ENCODE measurements at places on chromosomes 2 and 18.
A peak's percentile ranks its signal among the peaks of the same experiment; 100 is the strongest.

DNA sequence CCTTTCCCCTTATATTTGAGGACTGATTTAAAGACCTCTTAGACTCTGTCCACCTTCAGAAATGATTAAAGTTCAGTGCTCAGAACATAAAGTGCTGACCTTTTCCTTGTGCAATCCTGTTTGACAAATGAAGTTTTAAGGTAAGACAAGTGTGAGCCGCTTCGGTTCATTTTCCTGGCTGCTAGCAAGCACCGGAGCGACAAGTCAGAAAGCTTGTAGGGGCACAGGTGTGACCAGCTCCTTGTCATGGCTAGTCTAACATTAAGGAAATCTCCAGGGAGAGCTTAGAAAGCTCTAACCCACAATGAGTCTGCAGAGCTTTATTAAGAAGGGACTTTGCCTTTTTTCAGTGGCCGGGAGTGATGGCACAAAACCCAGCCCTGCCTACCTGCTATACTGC, 2.3 kb upstream of the NCKAP5 start:
- DNase-seq, result no peak

- DNase-seq, result peak; percentile 60
Observed at GRCh38 chr2:109438773-109439389, 174.9 kb downstream of the SEPTIN10 start.

DNA sequence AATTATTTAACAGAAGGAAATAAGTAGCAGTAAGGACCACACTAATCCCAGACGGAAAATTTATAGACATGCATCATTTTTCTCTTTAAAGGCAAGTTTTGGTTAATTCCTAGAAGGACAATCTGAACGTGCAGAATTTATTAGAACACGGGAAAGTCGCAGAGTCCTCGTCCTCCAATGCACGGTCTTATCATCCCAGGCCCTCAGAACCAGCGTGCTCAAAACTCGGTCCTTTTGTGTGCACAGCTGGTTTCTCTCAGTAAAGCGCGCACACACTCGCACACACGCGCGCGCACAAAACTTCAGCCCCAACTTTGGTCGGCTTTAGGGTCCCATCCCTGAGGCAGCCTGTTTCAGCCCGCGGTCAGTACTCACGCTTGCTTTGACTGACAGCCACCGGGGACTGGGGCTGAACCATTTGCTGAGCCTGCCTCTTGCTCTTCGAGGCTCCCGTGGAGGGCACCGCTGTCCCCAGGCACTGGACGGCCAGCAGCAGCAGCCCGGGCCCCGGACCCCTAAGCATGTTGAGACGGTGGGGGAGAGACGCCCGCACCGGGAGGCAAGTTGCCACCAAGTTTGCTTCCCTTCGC, 493 bp downstream of the FN1 start:
- DNase-seq, result no peak

- DNase-seq, result no peak
Observed at GRCh38 chr2:111664275-111664850, 219.6 kb downstream of the ANAPC1 start.

GRCh38 chr2:64853306-64853705, 135.9 kb upstream of the SLC1A4 start:
- DNase-seq, result no peak

GRCh38 chr2:9205486-9205885, 1.1 kb upstream of the ASAP2 start:
- peak; percentile 42 for DNase-seq

DNA sequence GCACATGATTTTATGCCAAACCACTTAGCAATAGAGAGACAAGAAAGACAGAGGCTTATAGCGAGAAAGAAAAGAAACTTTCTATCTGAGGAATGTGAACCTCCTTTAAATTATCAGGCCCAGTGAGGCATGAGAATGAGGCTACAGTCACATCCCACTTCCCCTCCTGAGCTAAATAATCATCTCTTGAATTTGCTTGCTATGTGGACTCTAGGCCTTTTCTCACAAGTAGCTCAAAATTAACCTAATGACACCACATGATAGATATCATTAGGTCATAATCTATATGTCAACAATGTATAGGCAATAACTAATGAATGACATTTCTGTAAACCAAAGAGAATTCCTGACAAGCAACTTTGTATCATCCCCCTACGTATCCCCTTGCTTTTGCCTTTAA, 301.5 kb upstream of the MGAT5 start:
- no peak for DNase-seq

GRCh38 chr2:114614592-114614991, 172.2 kb downstream of the DPP10 start:
- DNase-seq, result no peak

- DNase-seq, result peak; percentile 10
Observed at GRCh38 chr2:182377467-182377866, 49.4 kb downstream of the PDE1A start.

GRCh38 chr2:135991861-135992260, 6.4 kb upstream of the DARS1 start:
- no peak for DNase-seq

GRCh38 chr2:177117755-177118154, 94.8 kb upstream of the HNRNPA3 start:
- no peak for DNase-seq

DNA sequence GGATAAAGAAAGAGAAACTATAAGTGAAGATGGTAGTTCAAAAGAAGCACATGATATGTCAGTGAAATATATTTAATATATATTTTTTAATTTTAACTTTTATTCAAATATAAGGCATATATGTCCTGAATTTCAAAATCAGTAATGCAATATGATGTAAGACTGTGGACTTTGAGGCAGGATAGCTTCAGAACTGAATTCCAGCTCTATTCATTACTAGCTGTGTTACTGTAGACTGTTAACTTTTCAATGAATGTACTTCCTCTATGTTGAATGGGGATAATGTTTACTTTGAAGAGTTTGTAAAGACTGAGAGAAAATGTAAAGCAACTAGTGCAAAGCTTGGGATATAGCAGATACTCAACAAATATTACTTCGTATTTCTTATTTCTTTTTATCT, 112.6 kb downstream of the PMS1 start:
- no peak for DNase-seq

DNA sequence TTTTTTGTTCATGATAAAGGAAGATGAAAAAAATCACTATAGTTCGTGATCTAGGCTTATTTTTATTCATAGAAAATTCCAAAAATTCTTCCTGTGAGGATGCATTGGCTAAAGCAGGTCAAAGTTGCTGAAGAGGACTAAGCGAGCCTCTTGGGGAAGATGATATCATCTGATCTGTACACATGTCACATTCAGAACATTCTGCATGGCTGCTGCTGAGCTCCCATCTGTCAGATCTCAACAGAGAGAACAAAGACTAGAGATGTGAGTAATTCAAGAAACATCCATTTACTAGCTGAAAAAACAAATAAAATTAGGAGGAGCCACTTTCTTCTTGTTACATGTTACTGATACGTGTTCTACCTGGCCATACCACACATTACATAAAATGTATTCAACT, 518.6 kb upstream of the FSIP2 start:
- no peak for DNase-seq

GRCh38 chr2:152920846-152921245, 202.4 kb downstream of the ARL6IP6 start:
- peak; percentile 2 for DNase-seq

GRCh38 chr2:230269715-230270114, 44.2 kb downstream of the SP140 start:
- no peak for DNase-seq

DNA sequence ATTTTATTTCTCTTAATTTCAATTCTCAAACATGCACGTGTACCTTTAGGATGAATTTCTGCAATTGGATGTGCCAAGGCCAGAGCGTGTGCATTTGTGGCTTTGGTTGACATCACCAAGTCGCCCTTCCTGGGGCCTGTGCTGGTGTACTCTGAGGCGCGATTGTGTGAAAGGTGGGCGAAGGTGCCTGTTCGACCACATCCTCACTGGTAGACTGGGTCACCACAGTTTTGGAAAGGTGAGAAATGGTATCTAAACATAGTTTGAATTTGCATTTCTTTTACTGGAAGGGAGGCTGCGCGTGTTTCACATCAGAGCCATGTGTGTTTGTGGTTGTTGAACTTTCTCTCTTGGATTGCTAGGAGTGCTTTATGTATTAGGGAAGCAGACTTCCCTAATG, 89.8 kb downstream of the LDLRAD4 start:
- DNase-seq, result no peak

DNA sequence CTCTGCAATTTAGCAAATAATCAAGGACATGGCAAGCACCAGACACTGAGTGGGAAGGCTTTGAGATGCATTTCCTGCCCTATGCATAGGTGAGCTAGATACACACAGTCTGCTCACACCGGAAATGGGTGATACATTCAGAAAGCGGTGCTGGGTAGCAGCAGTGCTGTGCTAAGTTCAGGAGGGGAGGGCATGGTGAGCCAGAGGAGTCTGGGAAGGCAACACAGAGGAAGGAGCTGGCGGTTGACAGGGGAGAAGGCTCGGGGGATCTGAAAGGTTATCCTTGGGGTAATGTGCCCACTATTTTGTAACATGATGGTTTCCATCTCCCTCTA, 57.4 kb upstream of the EPAS1 start:
- no peak for DNase-seq

DNA sequence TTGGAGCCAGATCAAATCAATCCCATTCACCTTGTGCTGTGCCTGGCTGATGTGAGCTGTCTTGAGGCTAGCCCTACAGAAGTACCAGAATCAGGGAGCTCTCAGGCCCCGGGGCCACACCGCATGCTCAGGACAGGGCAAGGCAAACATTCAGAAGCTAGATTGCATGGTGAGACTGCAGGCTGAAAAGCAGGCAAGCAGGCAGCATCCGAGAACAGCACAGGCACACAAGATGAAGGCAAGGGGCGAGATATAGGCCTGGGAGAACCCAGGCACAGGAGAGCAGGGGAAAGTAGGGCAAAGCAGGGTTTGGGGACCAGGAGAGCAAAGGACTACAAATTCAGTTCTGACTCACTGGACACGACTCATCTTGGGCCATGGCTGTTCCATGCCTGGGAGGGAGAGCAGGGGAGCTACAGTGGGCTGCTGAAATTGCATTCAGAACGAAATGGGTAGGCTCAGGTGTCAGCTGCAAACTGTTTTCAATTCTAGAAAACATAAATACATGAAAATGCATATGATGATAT, 59.6 kb downstream of the GALNT14 start:
- peak; percentile 49 for DNase-seq

- no peak for DNase-seq
Observed at GRCh38 chr2:9660781-9661180, 30.0 kb upstream of the YWHAQ start.

DNA sequence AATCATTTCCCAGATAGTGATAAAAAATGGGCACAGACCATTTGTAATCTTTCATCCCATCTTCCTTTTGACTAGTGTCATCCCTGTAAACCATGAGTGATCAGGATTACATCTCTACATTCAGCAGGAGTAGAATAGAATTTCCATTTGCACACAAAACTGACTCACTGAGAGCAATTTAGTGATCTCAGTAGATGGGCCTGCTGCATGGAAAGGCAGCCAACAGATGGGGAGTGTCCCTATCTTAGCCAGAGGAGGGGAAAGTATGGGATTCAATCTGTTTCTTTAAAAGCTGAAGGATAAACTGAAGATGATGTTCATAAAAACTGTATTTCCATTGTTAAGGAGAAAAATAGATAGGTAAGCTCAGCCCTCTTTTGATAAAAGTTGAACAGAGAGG, 441.7 kb downstream of the ZNF521 start:
- DNase-seq, result no peak

- DNase-seq, result peak; percentile 9
Observed at GRCh38 chr2:112229348-112229747, 25.5 kb downstream of the ZC3H8 start.

GRCh38 chr2:70683455-70683854, 84.5 kb downstream of the ADD2 start:
- no peak for DNase-seq

DNA sequence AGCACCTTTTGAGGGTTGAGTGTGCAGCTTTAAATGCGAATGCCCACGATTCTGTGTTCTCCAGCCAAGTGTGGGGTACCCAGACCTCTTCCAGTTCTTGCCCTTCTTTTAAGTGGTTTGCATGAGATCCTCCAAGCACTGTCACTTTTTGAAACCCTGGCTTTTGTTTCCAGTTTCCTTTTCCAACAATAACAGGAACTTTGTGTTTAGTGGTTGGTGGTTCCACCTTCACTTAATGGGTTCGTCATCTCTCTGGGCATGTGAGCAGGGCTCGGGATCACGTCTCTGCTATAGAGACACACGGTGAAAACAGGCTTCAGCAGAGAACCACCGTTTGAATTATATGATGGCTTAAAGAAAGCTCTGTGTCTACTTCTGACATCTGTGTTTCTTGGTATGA, 197.6 kb downstream of the LDLRAD4 start:
- DNase-seq, result no peak

- no peak for DNase-seq
Observed at GRCh38 chr2:128320192-128320905, 1.7 kb upstream of the HS6ST1 start.

- DNase-seq, result no peak
Observed at GRCh38 chr2:8551622-8552074, 130.2 kb upstream of the ID2 start.

DNA sequence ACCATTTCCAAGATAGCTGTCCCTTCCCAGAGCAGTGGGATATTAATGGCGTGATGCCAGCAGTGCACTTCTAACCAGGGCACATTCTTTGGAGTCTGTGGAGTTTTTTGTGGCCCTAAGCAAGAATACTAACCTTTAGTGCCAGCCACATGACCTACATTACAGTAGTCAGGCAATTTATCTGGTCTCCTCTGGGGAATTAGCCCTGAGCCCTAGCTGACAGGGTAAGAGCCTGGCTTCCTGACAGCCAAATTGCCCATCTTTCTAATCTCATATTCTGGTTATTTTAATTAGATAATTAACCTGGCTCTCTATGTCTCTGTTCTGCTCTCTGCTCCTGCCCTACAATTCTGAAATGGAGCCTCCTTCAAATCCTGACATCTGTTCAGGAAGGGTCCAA, 5.2 kb downstream of the PFN4 start:
- no peak for DNase-seq

GRCh38 chr2:143600116-143600515, 470.9 kb downstream of the ARHGAP15 start:
- peak; percentile 71 for DNase-seq

- no peak for DNase-seq
Observed at GRCh38 chr2:136154384-136154783, 36.4 kb upstream of the CXCR4 start.

- DNase-seq, result peak; percentile 75
Observed at GRCh38 chr18:46220116-46220515, 115.9 kb downstream of the HAUS1 start.

DNA sequence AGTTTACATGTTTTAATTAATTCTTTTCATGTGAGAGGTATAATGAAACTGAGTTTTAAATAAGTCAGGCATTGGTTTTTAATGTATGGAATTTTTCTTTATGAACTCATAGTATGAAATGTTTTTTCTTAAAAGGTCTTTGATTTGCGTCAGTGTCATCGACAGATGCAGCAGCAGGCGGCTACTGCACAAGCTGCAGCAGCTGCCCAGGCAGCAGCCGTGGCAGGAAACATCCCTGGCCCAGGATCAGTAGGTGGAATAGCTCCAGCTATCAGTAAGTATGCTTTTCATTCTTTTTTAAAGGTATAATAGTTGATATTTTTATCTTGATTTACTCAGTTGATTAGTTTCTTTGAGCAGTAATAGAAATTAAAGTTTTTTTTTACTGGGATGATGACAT, 46.5 kb downstream of the SMAD4 start:
- no peak for DNase-seq

- no peak for DNase-seq
Observed at GRCh38 chr2:197862246-197862955, 58.0 kb downstream of the PLCL1 start.

All from fibroblast of skin of back (primary cell).